ENCODE measurements at places on chromosomes 6 and 20. TPM values are rescaled to one million over a fixed set of nuclear protein-coding genes. Genes with fewer than 3 reads are reported as not detected.

The COL9A3 gene
- total RNA-seq: 2.3 TPM

The LRRN4 gene
- not detected for total RNA-seq

The TFAP2A gene
- total RNA-seq: 22.5 TPM

- H3K4me3 ChIP-seq: peak overlapping the region; percentile 72
- DNase-seq: no peak
- peaks cover 13% of the 10 kb centered on the region for H3K27me3 ChIP-seq
- no peaks in the 10 kb centered on the region for H3K4me1 ChIP-seq
- no peaks in the 10 kb centered on the region for H3K36me3 ChIP-seq
Measured at GRCh38 chr6:46129291-46129628, 529 bp upstream of the ENPP4 start.

- no peak overlapping the region for H3K4me3 ChIP-seq
- H3K27ac ChIP-seq: no peak overlapping the region
- H3K4me1 ChIP-seq: no peaks in the 10 kb centered on the region
- peaks cover 94% of the 10 kb centered on the region for H3K27me3 ChIP-seq
- DNase-seq: no peak
- no peaks in the 10 kb centered on the region for H3K36me3 ChIP-seq
Measured at GRCh38 chr20:63160641-63161175, 55.2 kb downstream of the YTHDF1 start.

- peaks cover 44% of the 10 kb centered on the region for H3K4me1 ChIP-seq
- no peak overlapping the region for H3K27ac ChIP-seq
- H3K36me3 ChIP-seq: no peaks in the 10 kb centered on the region
- H3K4me3 ChIP-seq: no peak overlapping the region
Measured at GRCh38 chr20:33825340-33826269, 14.5 kb downstream of the CHMP4B start.

- peaks cover 26% of the 10 kb centered on the region for H3K36me3 ChIP-seq
- no peak overlapping the region for H3K4me3 ChIP-seq
- peak; percentile 37 for DNase-seq
- H3K27ac ChIP-seq: peak overlapping the region; percentile 52
- H3K27me3 ChIP-seq: no peaks in the 10 kb centered on the region
Measured at GRCh38 chr20:32155017-32155981, 45.8 kb downstream of the TM9SF4 start.

GRCh38 chr20:6122873-6123648, at the start of gene FERMT1:
FERMT1 (minus strand) TSS chr20:6123030; CDS start chr20:6119554, 3,476 bp downstream.
- no peaks in the 10 kb centered on the region for H3K27me3 ChIP-seq
- peak within 1 kb of the TSS; percentile 88 for H3K27ac ChIP-seq
- H3K4me1 ChIP-seq: peaks cover 47% of the 10 kb centered on the region
- peaks cover 15% of the 10 kb centered on the region for H3K36me3 ChIP-seq
- no peak for DNase-seq

DNA sequence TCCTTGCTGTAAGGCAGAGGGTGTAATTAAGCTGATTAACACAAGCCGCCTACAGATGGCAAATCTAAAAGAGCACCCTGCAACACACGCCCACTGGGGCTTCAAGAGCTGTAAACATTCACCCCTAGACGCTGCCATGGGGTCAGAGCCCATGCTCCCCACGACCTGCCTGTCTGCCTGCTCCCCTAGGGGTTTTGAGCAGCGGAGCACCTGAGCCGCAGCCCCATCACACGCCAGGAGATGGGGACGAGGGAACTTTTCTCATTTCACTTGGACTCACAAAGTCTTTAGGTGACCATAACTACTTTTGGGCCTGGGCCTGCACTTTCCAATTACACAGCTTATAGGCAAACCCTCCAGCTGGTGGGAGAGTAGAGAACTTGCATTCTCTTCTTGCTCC, 99.0 kb upstream of the SOX4 start:
- H3K4me3 ChIP-seq: no peak overlapping the region
- no peaks in the 10 kb centered on the region for H3K27me3 ChIP-seq
- H3K4me1 ChIP-seq: no peaks in the 10 kb centered on the region
- H3K36me3 ChIP-seq: no peaks in the 10 kb centered on the region
- DNase-seq: no peak
- no peak overlapping the region for H3K27ac ChIP-seq

DNA sequence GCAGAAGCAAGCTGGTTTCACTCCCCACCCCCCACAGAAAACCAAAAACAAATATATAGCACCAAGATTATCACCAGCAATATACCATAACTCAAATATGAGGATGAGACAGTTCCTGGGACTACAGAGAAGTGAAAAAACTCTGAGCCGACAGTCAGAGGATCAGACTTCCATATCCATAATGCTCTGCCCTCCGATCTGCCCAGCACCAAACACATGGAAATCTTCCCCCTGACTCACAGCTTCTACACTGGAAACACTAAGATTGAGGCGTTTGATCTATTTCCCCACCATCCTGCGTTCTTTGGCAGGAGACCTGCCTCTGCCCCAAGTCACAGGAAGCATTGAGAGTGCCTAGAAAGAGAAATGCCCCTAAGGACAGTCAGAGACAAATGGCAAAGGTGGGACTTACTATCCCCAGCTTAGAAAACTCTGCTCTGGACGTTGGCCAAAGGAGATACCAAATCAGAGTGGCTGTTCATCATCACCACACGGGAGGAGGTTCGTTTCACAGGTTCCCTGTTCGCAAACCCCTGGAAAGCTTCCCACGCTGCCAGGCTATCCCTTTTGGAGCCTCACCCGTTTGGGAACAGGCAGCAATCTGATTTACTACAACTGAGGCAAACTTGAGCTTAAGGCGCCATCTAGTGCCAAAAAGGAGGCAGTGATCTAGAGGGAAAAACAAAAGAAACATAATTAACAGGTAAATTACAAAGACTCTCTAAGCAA, 48.7 kb upstream of the SRSF6 start:
- no peaks in the 10 kb centered on the region for H3K36me3 ChIP-seq
- no peak overlapping the region for H3K27ac ChIP-seq
- H3K4me1 ChIP-seq: no peaks in the 10 kb centered on the region
- DNase-seq: no peak
- no peaks in the 10 kb centered on the region for H3K27me3 ChIP-seq
- no peak overlapping the region for H3K4me3 ChIP-seq
